ENCODE measurements at places on chromosomes 11 and 22. TPM values are rescaled to one million over a fixed set of nuclear protein-coding genes. Genes with fewer than 3 reads are reported as not detected.

BIRC3 gene
- 1.5 TPM for total RNA-seq

OR8G1 gene
- total RNA-seq = not detected

TRIM48 gene
- not detected for total RNA-seq

FAM168A gene
- total RNA-seq = 18.5 TPM

OR10D3 gene
- not detected for total RNA-seq

JRKL gene
- 4.6 TPM for total RNA-seq

ARHGAP8 gene
- total RNA-seq = 29.4 TPM

NXPE2 gene
- not detected for total RNA-seq

CD3G gene
- not detected for total RNA-seq

C22orf42 gene
- total RNA-seq = not detected

TENM4 gene
- 4.2 TPM for total RNA-seq

DDIAS gene
- total RNA-seq = 8.7 TPM

C11orf86 gene
- not detected for total RNA-seq

CHRNA10 gene
- not detected for total RNA-seq

SMIM38 gene
- total RNA-seq = not detected

KCNQ1OT1 gene
- 0.37 TPM for total RNA-seq

NRGN gene
- 1.7 TPM for total RNA-seq

RBM4B gene
- total RNA-seq = 13.2 TPM

OR9Q2 gene
- not detected for total RNA-seq

GDPD4 gene
- not detected for total RNA-seq

RIC3 gene
- 0.14 TPM for total RNA-seq

ANGPTL5 gene
- total RNA-seq = not detected

TMEM258 gene
- total RNA-seq = 75.7 TPM

HBB gene
- total RNA-seq = not detected

OR8J1 gene
- not detected for total RNA-seq

RAG2 gene
- total RNA-seq = not detected

BEST1 gene
- not detected for total RNA-seq

VPS11 gene
- total RNA-seq = 17.8 TPM

BTBD18 gene
- total RNA-seq = not detected

SEC14L2 gene
- 61.4 TPM for total RNA-seq

PRR33 gene
- total RNA-seq = not detected

RTN4RL2 gene
- 0.14 TPM for total RNA-seq

MS4A3 gene
- not detected for total RNA-seq

KRTAP5-1 gene
- total RNA-seq = not detected

CHST1 gene
- 0.07 TPM for total RNA-seq

APOL5 gene
- not detected for total RNA-seq

FAM181B gene
- 1.1 TPM for total RNA-seq

RFPL2 gene
- total RNA-seq = not detected

ALDH3B2 gene
- total RNA-seq = 43.2 TPM

RIN1 gene
- 67.9 TPM for total RNA-seq

MS4A6E gene
- total RNA-seq = not detected

SLC6A5 gene
- not detected for total RNA-seq
